ENCODE measurements at places on chromosomes 4 and X.

DNA sequence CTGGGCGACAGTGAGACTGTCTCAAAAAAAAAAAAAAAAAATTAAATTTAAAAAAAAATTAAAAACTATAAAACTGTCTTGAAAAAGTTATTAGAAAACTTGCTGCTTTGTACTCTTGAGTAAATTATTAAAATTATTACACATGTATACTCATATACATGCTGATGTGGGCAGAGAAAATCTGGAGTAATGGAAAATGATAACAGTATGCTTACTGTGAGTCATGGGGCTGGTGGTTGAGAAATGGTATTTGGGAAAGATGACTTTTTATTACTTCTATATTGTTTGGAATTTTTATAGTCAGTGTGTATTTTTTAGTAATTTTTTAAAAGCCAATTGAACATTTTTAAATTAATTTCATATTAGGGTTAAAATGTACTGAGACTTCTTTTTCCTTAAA, 7.5 kb downstream of the YY2 start:
- no peak for DNase-seq

GRCh38 chrX:68918202-68918601, 89.4 kb downstream of the EFNB1 start:
- DNase-seq, result no peak

DNA sequence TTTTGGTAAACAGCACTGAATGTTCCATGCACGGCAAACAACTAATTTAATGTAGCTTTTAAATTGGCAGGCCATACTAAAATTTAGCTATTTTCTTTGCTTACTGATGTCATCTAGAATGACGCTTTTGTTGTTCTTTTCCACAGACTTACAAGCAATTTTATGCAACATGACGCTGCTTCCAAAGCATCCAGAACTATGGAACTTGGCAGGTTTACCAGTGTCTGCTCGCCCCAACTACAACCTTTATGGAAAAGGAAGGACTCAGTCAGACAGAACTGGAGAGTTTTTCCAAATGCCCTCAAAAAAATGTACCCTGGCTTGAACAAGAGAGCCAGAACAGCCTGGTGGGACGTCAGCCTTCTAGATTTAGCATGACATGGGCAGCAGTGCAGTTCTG, 58.7 kb downstream of the ANOS1 start:
- no peak for DNase-seq

- DNase-seq, result no peak
Measured at GRCh38 chrX:103464072-103464773, 55.1 kb downstream of the RAB40A start.

- DNase-seq, result no peak
Measured at GRCh38 chrX:111869639-111870034, 6.3 kb upstream of the TRPC5OS start.

DNA sequence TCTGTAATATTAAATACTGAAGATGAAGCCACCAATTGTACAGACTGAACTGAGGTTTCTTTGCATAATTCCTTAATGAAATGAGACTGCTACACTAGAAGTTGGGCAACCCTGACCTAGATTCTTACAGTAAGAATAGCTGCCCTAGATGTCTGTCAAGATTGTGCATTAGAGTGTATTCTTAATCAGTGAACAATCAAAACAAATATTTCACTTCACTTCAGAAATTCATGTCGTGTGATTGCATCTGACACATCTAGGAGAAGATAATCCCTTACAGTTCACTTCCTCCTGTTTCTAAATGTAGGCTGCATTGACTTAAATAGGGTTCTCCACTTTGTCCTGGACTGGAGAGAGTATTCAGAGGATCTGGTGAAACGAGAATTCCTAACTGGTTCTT, 283.1 kb downstream of the HNRNPD start:
- no peak for DNase-seq

DNA sequence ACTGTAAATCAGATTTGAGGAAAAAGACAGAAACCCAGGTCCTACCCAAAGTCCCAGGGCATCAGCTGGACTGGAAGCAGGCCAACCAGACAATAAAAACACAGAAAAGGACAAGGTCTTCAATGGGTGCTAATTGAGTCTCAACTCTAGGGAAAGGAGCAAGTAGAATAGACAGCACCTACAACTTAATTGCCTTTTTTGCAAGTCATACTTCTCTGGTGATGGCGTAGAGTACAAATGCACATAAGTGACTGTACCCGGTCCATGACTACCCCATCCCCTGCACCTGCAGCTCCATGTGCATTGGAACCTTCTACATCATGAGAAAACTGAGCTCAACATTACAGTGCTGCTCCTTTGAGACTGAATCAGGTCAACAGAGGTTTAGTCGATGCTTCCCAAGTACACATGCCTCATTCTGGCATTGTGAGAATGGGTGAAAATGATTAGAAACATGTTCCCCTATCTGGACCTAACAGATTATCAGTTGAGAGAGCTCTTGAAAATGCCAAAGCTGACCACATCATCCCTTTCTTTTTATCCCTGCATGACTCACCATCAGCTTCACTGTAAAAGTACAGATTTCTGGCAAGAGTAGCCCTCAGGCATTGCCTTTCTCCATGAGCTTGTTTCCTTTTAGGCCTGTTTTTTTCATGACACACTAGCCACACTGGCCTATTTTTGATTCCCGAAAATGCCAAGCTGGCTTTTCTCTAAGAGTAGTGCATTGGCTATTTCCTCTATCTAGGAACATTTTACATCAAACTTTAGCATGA, 298.3 kb downstream of the HS3ST1 start:
- no peak for DNase-seq

DNA sequence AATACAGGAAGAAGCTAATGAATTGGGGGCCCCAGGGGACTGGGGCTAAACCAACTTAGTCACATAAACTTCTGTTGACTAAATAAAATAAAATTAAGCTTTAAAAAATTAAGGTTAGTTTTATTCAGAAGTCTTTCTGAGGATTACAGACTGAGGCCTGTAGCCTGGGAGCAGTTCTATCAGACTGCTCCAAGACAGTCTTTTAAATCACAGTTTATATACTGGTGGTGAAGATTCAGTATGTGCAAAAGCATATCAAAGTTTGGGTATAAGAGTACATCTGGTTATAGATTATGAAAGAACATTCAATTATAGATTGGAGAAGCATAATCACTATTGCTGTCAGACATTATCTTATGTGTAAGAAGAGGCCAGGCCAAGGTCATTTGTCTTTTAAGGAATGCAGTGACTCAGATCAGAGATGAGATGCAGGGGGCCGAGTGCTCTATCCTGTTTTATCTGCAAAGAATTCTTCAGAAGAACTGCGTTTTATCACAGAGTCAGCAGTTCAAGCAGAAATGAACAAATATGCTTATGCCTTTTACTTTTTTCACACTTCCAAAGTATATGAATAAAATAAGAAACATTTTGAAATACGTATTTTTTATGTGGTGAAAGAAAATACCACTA, 109.4 kb downstream of the PDHA2 start:
- DNase-seq, result no peak

DNA sequence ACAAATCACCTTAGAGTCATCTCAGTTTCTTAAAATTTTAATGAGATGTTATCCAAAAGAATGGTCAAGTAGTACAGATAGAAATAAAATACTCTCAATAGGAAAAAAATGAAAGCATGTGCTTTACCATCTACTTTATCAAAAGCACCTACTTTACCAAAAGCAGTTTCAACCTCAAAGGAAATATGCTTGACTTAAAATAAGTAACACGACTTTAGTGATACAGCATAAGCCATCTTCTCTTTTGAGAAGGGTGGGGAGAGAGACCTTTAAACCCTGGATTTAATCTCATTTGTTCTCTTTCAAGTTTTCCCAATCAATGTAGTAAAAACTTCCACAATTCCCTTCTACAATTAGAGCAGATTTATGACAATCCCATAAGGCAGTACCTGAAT, 26.5 kb downstream of the OTUD4 start:
- no peak for DNase-seq

DNA sequence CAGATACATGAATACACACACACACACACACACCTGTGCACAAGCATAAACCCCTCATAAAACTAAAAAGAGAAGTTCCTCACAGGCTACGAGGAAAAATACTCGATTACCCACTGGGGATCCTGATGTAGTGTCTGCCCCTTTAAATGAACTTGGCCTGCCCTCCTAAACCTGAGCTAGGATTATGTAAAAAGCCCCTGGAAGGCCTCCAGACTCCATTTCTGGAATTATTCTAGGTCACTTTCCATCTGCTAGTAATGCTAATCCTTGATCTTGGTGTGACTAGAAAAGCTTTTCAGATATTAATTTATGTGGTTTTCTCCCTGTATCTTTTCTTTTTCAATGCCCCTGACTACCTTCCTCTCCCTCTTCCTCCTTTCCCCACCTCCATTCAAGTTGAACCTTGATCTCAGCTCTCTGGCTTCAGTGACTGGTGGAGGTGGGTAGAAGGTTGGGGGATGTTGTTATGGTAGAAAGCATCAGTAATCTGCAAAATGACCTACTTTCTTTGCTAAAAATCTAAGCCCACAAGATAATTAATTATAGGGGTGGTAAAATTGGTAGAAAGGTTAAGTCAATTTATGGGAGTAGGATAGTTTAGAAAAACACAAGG, 25.5 kb upstream of the ZNF330 start:
- DNase-seq, result no peak

DNA sequence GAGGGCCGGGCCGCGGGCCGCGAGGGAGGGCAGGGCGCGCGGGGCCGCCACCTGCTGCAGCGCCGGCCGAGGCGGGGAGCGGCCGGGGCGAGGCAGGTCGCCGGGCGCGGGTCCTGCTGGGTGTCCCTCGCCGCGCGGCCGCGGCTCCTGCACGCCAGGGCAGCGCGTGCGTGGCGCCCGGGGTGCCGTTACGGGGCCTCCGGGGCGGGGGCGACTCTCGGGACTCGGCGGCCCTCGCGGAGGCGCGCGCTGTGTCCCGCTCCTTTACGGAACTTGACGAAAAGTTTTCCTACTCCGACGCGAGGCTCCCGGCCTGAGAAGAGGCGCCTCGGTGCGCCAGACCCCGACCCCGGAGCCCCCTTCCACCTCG, 329 bp downstream of the TBC1D14 start:
- DNase-seq, result no peak

GRCh38 chr4:98092833-98093439, 50.3 kb downstream of the STPG2 start:
- no peak for DNase-seq

- DNase-seq, result no peak
Measured at GRCh38 chrX:139826065-139827044, 106.5 kb downstream of the ATP11C start.

GRCh38 chr4:178082906-178083305, 640.7 kb upstream of the AGA start:
- DNase-seq, result no peak

- no peak for DNase-seq
Measured at GRCh38 chrX:155778844-155779553, 102.1 kb upstream of the VAMP7 start.

DNA sequence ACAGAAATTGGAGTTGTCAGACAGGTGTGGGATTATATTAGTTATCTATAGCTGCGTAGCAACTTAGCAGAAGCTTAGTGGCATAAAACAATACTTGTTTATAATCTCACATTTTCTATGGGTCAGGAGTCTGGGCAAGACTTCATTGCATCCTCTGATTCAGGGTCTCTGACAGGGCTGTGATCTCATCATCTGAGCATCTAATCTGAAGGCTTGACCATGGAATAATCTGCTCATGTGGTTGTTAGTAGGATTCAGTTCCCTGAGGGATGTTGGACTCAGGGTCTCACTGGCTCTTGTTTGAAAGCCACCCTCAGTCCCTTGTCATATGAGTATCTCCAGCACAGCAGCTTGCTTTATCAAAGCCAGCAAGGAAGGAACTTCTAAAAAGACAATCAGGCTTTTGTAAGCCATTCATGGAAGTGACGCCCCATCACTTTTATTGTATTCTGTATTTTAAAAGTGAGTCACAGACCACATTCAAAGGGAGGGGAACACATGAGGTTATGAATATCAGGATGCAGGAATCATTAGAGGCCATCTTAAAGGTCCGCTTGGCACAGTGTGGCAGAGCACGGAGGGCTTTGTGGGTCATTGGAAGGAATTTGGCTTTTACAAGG, 37.2 kb upstream of the FAM9B start:
- DNase-seq, result no peak

DNA sequence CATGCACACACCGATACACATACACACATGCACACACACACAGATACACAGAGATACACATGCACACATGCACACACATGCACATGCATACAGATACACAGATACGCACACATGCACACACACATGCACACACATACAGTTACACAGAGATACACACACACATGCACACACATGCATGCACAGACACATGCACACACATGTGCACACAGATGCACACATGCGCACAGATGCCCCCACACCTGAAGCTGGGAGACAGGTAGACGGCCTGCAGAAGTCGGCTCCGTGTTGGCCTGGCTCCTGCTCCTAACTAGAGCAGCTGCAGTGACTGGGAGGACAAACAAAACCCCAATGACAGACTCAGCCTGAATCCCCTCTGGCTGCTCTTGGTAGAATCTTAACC, 46.8 kb downstream of the PSAPL1 start:
- no peak for DNase-seq

- DNase-seq, result no peak
Measured at GRCh38 chr4:385934-386707, 48.5 kb downstream of the ZNF141 start.

GRCh38 chr4:155353923-155354540, 22.7 kb downstream of the MAP9 start:
- no peak for DNase-seq

- DNase-seq, result no peak
Measured at GRCh38 chr4:7812231-7812857, 127.3 kb downstream of the AFAP1 start.

DNA sequence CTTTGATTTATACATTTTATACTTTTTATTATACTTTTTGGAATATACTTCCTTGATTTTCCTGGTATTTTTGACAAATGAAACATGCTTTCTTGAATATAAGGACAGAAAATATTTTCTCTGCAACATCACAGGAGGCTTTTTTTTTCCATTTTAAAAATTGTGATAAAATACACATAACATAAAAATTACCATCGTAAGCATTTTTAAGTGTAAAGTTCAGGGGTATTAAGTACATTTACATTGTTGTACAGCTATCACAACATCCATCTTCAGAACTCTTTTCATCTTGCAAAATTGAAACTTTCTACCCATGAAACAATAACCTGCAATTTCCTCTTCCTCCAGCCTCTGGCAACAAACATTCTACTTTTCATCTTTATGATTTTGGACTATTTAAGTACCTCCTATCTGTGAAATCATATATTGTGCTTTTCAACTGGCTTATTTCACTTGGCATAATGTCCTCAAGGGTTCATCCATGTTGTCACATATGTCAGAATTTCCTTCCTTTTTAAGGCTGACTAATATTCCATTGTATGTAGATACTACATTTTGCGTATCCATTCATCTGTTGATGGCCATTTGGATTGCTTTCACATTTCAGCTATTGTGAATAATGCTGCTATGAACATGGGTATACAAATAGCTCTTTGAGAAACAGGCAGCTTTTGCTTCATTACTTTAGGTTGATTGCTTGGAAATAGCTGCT, 412.6 kb downstream of the RAPGEF2 start:
- no peak for DNase-seq
